ENCODE measurements at places on chromosomes 7 and 10.

DNA sequence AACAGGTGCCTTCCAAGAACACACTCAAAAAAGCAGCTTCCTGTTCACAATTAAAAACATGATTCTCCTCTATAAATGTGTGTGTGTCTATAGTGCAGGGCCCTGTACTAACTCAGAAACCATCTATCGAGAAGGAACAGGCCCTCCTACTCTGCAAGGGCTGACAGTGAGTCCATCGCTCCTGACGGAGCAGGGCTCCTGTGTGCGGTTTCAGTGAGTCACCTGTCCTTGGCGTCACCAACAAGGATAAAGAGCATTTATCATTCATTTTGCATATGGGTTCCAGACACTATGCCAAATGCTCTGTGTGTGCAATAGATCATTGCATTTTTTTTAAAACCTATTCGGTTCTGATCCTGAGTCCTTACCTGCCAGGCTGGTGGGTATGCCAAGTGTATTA lies 63.7 kb downstream of the TACC2 start:
- DNase-seq, result no peak

GRCh38 chr7:149794661-149795060 lies 21.3 kb upstream of the ZNF467 start:
- DNase-seq, result no peak

DNA sequence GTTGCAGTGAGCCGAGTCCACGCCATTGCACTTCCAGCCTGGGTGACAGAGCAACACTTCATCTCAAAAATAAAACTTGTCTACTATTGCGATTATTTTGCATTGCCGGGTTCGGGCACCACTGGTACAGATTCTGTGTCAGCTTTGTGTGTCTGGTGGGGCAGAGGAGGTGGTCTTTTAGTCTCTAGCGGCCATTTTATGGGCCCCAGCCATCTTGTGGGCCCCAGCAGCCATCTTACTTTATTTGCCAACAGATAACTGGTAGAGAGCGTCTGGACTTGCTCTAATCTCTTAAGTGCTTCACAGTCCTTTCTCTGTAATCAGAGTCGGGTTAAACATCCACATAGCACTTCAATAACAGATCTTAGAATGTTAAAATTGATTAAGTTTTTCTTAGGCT lies 4.9 kb downstream of the BUD23 start:
- no peak for DNase-seq

GRCh38 chr10:33329178-33329577 lies 5.3 kb downstream of the NRP1 start:
- no peak for DNase-seq

GRCh38 chr7:83410989-83411591 lies 237.8 kb downstream of the SEMA3E start:
- no peak for DNase-seq

DNA sequence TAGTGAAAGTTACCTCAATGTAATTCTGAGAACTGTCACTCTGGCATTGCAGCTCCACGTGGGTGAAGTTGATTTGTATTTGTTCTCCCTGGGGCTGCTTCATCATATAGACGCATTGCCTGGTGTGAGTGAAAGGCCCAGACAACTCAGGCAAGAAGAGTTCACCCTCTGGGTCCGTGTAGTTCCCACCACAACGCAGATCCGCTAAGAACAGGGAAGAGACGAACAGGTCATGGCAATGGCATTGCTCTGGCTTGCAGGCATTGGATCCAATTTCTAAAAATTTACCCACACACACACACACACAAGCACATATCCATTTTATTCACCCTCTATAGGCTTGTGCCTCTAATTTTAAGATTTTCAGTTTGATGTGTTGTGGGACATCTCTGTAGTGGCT lies 45.4 kb downstream of the CUBN start:
- DNase-seq, result no peak

- no peak for DNase-seq
Measured at GRCh38 chr7:17402628-17403278, 104.3 kb downstream of the AHR start.

- no peak for DNase-seq
Measured at GRCh38 chr7:23971031-23971430, 261.0 kb downstream of the STK31 start.

DNA sequence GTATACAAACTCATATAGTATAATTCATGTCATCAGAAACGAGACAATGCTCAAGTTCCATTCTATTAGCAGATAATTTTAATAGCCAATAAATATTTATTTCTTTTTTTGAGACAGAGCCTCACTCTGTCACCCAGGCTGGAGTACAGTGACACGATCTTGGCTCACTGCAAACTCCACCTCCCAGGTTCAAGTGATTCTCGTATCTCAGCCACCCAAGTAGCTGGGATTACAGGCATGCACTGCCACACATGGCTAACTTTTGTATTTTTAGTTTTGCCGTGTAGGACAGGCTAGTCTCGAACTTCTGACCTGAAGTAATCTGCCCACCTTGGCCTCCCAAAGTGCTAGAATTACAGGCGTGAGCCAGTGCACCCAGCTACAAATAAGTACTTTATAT lies 45.7 kb downstream of the ORC5 start:
- DNase-seq, result no peak

DNA sequence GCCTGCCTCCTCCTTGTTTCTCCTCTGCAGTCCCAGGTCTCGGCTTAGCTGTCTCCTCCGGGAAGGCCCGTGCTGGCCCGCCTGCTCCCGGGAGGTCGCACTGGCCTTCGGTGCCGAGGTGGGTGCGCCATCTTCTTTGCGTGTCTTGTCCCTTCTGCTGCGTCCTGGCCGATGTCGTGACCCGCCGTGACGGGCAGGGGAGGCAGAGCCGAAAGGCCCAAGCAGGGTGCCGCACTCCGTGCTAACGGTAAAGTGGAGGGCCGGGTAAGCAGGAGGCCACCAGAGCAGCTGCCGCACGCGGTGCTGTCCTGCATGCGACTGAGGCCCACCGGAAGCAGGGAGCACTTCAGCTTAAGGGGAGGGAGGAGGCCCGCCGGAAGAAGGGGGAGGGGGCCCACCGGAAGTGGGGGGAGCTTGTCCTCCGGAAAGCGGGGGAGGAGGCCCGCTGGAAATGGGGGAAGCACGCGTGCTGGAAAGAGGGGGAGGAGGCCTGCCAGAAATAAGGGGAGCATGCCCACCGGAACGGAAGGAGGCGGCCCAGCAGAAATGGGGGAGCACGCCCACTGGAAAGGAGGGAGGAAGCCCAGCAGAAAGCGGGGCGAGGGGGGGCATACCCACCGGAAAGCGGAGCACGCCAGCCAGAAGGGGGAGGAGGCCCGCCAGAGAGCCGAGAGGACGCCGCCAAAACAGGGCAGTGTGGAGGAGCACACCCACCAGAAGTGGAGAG lies 71.4 kb downstream of the PROSER2 start:
- DNase-seq, result no peak

- DNase-seq, result no peak
Measured at GRCh38 chr7:45726883-45727282, 146.0 kb downstream of the CCDC201 start.

DNA sequence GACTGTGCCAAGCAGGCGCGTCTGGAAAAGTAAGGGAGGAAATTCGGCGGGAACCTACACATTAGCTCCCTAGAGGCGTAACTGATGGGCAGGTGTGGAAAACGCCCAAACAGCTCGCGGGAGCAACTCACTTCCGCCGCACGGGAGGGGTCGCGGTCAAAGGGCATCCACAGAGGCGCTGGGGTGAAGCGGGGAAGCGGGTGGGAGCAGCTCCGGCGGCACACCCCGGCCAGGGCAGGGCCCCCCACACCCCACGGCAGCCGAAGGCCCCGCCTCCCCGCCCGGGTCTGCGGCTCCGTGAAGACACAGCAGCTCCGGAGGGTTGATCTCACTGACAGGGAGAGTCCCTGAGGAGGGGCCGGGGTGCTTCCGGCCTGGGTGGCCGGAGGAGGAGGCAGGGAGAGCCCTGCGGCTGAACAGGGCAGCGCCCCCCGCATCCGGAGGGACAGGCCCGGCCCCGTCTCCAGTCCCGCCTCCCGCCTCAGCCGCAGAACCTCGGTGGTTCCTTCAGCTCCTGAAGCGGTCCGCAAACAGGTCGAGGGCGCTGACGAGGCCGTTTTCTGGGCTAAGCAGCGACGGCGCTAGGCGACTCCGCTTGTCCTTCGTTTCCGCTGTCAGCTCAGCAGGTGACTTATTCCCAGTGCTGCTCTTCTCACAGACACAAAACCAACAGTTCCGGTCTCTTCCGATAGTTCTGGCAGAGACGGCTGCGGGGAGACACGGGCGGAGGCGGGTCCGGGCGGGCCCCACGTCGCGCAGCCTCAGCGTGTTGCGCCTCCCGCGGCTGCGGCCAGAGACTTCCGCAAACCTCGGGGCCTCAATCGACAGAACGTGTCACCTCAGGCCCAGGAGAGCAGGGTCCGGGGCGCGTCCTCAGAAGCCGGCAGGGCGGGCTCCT lies 276.1 kb downstream of the DNAJB6 start:
- DNase-seq, result peak; percentile 47

DNA sequence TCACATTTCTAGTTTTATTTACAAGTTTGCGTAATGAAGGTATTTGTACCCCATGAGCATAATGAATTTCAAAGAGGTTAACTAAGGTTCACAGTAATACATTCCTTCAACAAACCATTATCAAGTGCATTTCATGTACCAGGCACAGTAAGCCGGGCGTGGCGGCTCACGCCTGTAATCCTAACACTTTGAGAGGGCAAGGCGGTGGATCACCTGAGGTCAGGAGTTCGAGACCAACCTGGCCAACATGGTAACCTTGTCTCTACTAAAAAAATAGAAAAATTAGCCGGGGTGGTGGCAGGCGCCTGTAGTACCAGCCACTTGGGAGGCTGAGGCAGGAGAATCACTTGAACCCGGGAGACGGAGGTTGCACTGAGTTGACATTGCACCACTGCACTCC lies 4.3 kb upstream of the EIF3A start:
- no peak for DNase-seq

- no peak for DNase-seq
Measured at GRCh38 chr7:132029369-132030085, 473.1 kb upstream of the PODXL start.

DNA sequence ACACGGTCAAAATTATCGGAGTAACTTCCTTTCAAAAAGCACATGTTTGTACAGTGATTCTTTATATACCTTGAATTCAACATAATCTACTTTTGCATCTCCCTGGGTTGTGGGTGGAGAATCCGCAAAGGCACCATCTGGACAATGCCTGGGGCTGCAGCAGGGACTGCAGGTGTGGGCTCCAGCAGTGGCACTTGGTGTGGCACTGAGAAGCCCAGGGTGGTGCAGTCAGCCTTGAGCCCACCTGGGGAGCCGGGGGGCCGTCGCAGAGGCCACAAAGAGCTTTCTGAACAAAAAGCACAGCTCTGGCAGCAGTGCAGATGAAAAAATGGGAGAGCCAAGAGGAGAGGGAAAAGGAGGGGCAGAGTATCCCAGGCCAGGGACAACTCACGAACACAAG lies 22.2 kb downstream of the PARD3 start:
- DNase-seq, result no peak

DNA sequence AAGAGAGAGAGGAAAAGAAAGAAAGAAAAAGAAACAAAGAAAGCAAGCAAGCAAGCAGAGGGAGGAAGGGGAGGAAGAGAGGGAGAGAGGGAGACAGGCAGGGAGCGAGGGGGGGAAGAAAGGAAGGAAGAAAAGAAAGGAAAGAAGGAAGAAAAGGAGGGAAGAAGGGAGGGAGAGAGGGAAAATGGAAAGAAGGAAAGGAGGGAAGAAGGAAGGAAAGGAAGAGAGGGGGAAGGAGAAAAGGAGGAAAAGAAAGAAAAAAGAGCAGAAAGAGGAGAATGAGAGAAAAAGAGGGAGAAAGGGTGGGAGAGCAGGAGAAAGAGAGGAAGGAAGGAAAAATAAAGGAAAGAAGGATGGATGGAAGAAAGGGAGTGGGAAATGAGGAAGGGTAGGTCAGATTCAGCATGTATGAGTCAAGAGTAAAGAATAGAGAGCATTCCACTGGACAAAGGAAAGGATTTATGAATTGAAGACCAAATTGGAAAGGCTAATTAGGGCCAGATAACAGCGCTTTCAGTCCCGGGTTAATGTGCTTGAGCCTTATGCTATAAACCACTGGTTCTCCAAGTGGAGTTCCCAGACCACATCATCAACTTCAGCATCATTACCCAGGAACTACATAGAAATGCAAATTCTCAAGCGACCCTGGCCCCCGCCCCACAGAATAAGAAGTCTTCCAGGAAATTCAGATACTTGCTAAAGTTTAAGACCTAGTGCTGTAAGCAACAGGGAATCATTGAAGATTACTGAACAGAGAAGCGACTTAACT lies 85.1 kb downstream of the C10orf90 start:
- DNase-seq, result no peak

DNA sequence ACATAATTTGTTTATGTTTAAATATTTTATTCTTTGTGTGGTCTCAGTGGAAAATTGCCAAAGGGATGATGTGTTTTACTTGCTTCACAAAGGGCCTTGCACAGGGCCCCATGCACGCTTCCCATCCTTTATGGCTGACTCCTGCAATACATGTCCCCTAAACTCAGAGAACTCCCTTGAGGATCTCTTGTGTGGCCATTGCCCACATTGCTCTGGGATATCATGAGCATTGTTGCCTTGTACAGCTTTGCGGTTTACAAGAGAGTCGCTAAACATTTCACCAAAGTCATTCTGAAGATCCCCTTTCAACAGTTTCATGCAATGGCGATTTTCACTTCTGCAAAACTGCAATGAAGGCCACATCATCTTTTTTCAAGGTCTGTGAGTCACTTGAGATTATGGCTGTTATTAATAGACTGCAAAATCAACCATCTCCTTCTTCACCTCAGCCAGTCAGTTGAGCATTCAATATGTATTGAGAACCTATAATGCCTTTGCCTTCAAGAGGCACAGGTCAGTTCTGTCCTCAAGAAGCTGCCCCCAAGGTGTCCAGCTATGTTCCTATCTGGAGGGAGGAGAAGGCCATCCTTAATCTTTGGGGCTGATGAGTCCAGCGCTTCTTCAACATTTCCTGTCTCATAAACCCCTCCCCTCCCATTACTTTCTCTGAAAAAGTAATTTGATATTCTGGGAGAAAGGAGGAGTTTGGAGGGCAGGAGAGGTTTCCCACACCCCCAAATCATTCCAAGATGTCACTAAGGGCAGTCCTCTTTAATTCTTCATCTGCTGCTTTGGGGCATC lies 108.1 kb downstream of the CCDC71L start:
- no peak for DNase-seq

DNA sequence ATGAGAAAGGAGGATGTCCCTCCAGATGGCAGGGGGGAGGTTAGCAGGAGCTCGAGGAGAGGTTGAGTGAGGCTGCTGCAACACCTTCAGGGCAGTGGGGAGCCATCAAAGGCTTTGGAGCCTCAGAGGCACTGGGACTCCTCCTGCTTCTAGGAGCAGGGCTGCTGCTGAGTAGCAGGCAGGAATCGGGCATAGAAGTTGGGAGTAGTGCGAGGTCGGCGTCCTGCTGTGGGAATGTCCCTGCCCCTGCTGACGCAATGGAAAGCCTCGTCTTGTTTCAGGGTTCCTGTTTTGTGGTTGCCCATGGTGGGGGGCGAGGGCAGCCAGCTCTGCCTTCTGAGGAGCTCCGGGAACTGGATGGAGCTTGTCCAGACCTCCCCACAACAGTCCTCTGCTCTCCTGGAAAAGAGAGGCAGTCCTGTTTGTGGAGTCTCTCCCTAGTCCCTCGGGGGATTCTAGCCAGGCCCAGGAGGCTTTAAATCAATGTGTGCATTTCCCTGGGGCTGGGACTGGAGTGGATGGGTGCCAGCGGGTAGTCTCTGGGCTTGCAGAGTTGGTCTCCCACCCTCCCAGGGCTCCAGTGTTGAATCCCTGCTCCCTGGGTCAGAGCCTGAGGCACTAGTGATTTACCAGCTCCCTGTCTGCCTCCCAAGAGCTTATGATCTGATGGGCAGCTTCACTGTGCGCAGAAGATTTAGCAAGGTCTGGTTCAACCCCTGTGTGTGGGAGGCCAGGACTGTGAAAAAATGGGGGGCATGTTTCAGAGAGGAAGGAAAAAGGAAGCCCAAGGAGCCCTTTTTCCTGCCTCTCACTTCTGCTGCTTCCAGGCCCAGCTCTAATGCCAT lies 98.7 kb upstream of the PPIF start:
- DNase-seq, result no peak

- DNase-seq, result no peak
Measured at GRCh38 chr7:82477733-82478515, 34.3 kb upstream of the CACNA2D1 start.

Data from stimulated activated CD4-positive, alpha-beta T cell treated with anti-CD3 and anti-CD28 coated beads, Interleukin-12 subunit alpha, Interleukin-12 subunit beta, amount 100 ng/mL, for 4 hours (primary cell).